PC-3 (cell line): ENCODE measurements at places on chromosomes 7 and 10.

DNA sequence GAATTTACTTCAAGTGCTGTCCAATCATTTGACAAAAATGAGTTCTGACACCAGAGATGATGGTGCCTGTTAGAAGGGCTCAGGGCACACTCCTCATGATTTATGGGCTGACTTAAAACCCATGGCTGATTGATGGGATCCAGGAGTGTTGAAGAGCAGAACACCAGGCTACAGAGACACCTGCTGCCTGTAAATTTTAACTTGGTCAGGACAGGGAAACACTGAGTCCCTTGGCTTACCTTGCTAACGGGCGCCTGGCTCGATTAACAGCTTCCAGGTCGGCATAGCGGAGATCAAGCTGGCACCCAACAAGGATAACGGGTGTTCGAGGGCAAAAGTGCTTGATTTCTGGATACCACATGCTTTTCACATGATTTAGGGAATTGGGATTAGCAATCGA, 51.4 kb downstream of the RHOBTB1 start:
- no peak for DNase-seq

GRCh38 chr7:78510580-78511188, 712.1 kb downstream of the PHTF2 start:
- DNase-seq = peak; percentile 47

- DNase-seq = no peak
Measured at GRCh38 chr10:44881649-44882048, 29.5 kb upstream of the TMEM72 start.

GRCh38 chr10:49273082-49273465, 25.9 kb upstream of the C10orf71 start:
- no peak for DNase-seq

GRCh38 chr10:99998889-99999288, 10.9 kb downstream of the DNMBP start:
- no peak for DNase-seq

- DNase-seq = no peak
Measured at GRCh38 chr7:91776171-91776570, 104.3 kb downstream of the MTERF1 start.

GRCh38 chr7:73995330-73995729, 32.6 kb upstream of the ELN start:
- peak; percentile 13 for DNase-seq

DNA sequence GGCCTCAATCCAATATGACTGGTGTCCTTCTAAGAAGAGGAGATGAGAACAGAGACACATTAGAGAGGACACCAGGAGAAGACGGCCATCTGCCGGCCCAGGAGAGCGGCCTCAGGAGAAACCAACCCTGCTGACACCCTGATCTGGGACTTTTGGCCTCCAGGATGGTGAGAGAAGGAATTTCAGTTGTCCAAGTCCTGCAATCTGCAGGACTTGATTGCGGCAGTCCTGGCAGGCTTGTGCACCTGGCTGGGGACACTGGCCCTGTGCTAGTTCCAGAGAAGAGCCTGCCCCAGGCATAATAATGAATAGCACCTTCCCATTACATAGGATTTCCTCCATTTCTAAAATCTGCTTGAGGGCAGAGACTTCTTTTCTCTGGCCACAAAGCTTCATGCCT, 409.9 kb upstream of the SHH start:
- DNase-seq = no peak

DNA sequence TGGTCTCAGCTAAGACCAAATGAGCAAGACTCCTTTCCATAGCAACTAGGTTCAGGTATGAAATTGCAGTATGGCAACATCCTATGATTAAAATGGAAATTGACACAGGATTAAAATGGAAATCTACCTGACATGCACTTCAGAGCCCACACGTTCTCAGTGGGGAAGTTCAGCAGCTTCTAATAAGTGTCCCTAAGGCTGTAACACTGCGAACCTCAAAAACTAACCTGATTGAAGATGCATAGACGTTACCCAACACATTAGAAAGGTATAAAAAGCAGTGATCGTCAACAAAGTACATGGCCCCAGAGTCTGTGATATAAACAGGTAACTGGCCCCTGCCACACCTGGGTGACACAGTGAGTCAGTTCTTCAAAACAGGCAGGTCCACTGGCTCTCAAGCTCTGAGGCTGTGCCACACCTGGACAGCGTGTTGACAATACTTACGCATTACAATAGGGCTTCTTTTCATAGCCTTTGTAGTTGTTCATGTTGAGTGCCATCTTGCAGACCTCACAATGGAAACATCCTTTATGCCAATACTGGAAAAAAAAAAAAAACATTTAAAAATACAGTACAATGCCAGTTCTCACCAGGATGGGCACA, 274.9 kb upstream of the NEBL start:
- peak; percentile 19 for DNase-seq

DNA sequence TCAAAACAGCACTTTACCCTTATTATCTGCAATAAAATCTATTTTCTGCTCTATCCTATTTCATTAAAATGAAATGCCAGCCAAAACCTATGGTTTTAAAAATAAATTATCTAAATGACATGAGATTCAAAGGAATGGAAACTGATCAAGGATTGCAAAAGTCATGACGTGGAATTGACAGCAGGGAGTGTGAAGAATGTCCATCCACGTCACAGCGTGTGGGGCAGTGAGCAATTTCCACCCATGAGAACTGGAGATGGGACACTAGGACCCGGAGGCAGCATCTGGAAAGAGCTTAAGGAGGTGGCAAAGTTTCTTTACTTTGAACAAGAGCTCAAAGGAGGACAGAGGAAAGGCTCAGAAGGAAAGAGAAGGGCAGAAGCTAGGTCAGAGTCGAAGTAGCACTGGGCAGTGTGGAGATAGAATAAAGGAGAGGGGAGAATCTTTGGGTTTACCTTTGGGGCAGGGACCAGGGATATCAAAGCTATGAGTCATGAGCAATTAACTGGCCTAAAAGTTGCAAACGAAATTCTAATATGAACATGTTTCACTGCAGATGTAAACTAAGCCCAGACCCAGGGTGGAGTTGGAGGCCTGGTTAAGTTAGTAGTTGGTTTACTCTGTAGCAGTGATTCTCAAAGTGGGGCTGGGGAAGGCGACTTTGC, 24.9 kb upstream of the STK17A start:
- DNase-seq = peak; percentile 58

DNA sequence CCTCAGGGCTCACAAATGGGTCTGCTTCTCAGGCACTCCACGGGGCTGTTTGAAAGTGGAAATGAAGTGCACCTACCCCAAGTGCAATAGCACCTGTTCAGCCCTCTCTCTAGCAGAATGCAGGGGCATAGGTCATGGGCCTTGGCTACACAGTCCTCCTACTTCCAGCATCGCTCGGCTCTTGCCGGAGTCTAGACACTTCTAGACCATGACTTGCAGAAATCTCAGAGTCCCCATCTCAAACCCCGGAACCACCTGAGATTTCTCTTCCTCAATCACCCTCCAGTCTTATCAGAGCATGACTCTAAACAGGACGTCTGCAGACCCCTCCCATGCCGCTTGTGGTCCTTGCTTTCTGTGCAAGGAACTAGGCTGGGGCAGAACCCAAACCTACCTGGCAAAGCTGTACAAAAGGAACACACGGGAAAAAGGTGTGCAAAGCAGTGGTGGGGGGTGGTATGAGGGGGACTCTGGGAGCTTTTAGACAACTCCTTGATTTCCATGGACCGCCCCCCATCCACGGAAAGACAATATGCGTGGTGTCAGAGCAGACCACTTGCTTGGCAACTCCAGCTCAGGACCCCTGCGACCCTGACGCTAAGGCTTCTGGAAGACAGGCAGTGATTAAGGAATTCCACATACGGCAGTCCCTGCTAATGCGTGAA, 13.8 kb downstream of the TMEM273 start:
- DNase-seq = no peak

DNA sequence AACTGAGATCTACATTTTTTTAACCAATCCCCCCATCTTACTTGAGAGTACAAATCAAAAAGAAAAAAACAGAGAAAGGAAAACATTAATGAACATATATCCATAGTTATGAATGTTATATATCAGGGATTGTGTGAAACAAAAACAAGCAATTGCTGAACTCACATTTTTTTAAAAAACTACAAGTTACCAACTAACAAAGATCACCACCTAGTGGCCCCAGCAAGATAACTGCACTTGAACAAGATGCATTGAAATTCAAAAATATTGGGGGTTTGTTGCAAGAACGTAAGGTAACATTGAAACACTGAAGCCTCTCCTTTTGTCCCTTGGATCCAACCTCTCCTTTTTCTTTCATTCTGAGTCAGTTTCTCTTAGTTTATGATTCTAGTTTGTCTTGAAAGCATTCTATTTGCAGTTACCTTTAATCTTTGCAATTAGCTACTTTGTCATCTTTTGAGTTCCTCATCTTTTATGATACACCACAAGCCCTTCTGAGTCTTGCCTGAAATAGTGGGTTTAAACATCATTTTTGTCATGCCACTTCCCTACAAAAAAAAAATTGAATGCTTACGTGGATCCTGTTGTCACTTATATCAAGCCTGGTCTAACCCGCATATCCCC, 87.3 kb upstream of the TES start:
- peak; percentile 55 for DNase-seq

DNA sequence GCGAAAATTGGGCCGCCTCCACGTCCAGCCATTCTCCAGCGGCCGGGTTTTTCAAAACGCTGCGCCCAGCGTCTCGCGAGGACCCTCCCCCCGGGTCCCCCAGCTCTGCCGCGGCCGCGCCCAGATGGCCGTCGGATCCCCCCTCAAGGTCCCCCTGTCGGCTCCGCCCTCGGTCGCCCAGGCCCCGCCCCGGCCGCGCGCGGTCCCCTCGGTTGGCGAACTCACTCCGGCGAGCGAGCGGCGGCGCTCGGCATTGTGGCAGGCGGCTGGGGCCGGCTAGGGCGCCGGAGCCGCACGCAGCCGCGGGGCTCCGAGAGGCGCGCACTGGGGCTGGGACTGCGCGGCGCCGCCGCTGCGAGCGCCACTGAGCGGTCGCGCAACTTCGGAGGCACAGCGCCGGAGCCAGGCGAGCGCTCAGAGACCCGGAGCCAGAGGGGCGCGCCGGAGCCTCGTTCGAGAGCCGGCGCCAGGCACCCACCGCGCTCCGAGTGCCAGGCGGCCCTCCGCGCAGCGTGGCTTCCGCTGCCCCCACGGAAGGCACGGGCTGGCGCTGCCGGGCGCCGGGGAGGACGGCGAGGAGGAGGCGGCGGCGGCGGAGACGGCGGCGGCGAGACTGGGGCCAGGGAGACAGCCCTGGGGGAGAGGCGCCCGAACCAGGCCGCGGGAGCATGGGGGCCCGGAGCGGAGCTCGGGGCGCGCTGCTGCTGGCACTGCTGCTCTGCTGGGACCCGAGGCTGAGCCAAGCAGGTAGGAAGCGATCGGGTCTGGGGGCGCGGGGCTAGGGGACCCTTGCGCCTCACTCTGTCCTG, at the start of gene UNC5B:
Gene UNC5B (plus strand): TSS at position 253 of the 809 bp plus-strand sequence. CDS start 416 bp downstream, at position 669.
- DNase-seq = peak; percentile 62

- no peak for DNase-seq
Measured at GRCh38 chr10:85545874-85546273, 820.7 kb downstream of the GRID1 start.
